ENCODE measurements at places on chromosomes 7 and 10.

DNA sequence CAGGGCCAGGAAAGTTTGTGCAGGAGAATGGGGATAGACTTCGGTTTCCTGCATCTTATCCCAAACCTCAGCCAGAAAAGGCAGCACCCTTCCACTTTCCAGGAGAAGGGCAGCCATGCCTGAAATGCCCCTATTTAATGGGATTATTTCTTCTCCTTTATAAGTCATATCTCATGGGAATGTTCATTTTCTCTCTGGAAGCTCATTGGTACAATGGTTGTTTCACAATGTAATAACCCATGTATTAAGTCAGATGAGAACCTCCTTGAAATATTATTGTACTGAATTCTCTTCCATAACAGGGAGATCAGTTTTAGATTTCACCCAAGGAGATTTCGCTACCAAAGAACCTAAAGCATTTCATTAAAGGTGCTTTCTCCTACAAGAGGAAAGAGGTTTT, 457.5 kb downstream of the KCNMA1 start:
- DNase-seq, result no peak

GRCh38 chr7:6106140-6106904, 75.1 kb downstream of the ANKRD61 start:
- peak; percentile 2 for DNase-seq

DNA sequence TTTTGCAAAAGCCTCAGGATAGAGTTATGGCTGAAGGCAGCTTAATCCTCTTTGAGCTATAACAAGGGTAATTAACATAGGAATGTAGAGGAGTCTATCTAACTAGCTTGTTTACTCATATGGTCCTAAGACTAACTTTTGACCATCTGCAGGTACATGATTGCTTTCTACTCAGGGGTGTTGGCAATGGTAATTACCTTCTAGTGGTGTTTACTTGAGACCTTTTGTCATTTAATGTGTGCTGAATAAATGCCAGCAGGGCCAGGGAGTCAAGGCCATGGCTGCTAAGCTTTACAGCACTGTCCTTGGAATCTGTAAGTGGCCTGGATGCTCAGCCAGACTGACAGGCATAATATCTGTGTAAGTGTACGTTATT, 1325.0 kb downstream of the XPNPEP1 start:
- no peak for DNase-seq

DNA sequence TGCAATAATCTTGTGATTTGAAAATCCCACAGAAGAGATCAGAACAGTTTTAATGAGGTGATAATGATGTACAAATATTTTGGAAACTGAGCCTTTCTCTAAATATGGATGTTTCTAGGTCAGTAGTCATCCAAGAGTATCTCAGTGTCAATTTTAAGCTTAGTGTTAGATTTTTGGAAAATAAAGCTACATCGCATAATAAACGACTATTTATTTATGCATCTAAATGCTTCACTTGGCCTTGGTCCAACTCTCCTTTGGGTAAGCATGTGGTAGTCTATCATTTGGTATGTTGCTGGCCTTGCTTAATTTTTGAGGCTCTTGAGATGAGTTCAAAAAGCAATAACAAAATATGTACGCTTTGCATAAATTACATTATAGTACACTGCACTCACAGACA, 5.4 kb upstream of the PPP1R9A start:
- no peak for DNase-seq

GRCh38 chr7:47428768-47429472, 153.0 kb downstream of the TNS3 start:
- DNase-seq, result no peak

DNA sequence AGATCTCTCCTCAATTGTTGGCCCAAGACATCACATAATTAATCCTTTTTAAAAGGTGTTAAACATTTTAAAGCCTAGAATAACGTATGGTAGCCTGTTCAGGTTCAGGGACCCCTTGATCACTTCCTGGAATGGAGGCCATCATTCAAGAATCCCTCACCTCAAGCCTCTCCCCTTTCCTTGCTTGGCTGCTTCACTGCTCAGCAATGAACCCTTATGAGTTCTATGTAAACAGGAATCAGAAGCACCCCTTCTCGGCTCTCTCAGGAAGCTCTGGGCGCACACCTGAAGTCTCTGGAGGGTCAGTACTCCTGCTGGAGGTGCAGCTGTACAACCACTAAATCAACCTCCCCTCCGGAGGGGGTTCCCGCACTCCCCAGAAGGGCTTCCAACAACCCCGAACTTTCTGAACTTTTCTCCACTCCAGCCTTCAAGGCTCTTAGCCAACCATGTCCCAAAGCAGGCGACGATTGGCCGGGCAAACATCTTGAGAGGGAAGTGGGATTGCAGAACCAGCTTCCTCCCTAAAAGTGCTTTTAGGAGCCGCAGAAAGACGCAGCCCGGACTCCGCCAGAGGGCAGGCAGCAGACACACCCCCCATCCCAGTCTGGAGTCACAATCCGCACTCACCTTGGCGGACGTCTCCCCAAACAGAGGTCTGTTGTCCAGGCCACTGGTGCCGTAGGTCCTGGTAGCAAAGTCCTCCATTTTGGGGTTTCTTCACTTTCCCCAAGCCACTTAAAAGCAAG, 562 bp downstream of the TMEM243 start:
- peak; percentile 54 for DNase-seq

GRCh38 chr10:62302760-62303159, 34.1 kb upstream of the RTKN2 start:
- no peak for DNase-seq

DNA sequence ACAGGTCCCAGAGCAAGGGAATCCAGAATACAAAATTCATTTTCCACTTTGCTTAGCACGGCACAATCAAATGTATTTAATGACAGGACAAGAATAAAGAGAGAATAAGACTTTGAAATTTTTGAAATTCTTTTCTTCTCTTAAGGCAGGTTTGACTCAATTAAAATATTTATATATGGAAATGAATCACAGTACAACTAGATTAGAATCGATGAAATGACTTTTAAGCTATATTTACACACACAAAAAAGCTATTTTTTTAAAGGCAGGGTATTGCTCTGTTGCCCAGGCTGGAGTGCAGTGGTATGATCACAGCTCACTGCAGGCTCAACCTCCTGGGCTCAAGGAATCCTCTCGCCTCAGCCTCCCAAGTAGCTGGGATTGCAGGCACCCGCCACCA, 265.4 kb upstream of the SLC26A5 start:
- no peak for DNase-seq

DNA sequence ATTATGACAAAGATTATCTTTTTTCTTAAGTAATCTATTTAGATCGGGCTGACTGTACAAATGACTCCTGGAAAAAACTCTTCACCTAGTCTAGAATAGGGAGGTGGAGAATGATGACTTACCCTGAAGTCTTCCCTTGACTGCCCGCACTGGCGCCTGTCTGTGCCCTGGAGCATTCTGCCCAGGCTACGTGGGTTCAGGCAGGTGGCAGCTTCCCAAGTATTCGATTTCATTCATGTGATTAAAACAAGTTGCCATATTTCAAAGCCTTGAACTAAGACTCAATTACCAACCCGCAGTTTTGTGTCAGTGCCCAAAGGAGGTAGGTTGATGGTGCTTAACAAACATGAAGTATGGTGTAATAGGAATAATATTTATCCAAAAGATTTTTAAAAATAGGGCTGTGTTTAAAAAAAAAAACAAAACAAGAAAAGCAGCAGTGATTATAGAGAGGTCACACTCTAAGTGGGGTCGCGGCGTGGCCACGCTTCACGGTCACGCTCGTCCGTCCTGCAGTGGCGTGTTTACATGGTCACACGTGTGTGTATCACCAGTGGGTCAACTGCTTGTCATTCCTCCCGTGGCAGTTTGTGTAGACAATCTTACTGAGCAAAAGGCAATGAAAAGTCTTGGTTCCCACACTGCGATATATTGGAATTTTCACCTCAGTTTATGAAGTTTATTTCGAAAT, 10.8 kb downstream of the INSIG1 start:
- DNase-seq, result no peak

DNA sequence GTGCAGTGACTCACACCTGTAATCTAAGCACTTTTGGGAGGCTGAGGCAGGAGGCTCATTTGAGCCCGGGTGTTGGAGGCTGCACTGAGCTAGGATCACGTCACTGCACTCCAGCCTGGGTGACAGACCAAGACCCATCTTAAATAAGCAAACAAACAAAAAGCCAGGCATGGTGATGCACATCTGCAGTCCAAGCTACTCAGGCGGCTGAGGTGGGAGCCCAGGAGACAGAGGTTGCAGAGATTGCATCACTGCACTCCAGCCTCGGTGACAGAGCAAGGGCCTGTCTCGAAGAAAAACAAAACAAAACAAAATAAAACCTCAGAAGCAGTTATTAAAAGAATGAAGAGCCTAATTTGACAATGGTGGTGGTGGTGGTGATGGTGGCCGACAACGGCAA, 132.5 kb downstream of the PARD3 start:
- no peak for DNase-seq

GRCh38 chr7:135343361-135343760, 109.7 kb downstream of the STRA8 start:
- no peak for DNase-seq

GRCh38 chr10:117967149-117967650, 79.5 kb downstream of the RAB11FIP2 start:
- DNase-seq, result no peak

- DNase-seq, result peak; percentile 75
Measured at GRCh38 chr7:91165006-91165845, 99.0 kb upstream of the FZD1 start.

DNA sequence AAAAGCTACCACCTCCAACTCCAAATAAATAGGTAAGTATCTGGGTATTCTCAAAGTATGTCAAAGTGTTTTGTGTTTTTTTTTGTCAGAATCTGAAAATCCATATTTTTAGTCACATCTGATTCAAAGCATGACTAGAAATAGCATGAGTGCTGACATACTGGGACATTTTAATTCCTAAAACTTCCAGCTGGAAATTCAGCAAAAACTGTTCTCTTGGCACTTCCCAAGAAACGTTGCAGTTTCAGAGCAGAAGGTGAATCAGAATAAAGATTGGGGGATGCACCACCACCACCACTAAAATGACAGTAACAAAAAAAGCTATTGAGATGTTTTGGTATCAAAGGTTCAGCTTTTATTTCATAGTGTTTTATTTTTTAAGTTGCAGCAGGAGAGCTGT, 724.6 kb upstream of the CELF2 start:
- no peak for DNase-seq

DNA sequence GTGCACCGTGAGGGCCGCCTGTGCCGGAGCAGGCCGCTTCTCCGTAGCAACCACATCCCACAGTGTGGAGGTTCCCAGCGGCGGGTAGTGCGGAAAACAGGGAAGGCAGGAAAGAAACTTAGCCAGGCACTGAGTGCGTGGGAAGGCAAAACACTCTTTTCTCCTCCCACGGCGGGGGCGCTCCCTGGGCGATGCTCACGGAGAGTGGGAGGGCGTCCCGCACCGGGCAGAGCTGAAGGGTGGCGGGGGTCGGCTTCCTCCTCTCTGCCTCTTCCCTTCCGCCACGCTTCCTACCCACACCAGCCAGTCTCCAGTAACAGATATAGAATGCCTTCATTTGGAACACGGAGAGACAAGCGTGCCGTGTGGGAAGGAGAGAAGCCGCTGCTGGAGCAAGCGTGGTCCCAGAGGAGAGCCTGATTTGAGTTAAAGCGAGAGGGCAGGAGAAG, 252.5 kb downstream of the PAXIP1 start:
- DNase-seq, result no peak

GRCh38 chr7:79789584-79790345, 336.3 kb upstream of the MAGI2 start:
- peak; percentile 16 for DNase-seq

DNA sequence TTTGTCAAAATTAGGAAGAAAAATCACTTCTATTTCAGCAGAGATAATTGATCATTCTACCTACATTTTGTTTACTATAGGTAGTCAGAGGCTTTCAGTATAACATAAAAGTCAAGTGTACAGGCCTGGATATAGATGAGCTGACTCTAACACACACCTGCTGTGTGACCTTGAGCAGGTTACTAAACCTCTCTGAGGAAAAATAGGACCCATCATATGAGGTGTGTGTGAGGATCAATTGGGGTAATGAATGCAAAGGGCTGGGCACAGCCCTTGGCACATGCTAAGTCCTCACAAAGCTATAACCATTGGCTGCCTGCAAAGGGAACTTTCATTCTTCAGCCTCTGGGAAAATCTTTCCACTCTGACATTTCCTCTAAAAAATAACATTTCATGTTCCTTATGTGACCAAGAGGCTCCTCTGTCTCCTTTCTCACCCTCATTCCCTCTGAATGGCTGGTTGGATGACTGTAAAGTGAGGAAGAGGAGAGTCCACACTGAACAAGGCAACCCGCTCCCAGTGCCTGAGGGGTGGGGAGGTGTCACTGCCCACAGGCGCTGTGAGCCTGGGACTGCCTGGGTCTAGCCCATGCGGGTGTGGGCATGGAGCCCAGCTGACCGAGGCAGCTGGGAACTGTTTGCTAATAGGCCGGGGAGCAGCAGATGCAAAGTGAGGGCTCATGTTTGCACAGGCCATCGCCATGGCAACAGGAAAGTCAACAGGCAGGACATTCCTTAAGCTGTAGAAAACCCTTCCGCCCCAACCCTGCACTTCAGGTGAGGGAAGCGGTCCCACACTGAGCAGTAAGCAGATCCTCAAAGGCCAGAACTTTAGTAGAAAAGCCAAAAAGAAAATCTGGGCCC, 36.8 kb downstream of the MYOF start:
- peak; percentile 95 for DNase-seq

GRCh38 chr7:107291434-107291833, 122.6 kb downstream of the HBP1 start:
- DNase-seq, result no peak

DNA sequence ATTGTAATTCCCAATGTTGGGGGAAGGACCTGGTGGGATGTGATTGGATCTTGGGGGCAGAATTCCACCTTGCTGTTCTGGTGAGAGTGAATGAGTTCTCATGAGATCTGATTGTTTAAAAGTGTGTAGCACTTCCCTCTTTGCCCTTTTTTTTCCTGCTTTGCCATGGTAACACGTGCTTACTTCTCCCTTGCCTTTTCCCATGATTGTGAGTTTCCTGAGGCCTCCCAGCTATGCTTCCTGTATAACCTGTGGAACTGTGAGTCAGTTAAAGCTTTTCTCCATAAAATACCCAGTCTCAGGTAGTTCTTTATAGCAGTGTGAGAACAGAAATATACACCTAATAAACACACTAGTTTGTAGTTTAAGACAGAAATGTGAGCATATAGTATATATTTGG, 166.8 kb upstream of the MAGI2 start:
- DNase-seq, result no peak

- DNase-seq, result no peak
Measured at GRCh38 chr7:99594948-99595745, 2.9 kb upstream of the TMEM225B start.
